ENCODE measurements at places on chromosomes 1 and 21.

DNA sequence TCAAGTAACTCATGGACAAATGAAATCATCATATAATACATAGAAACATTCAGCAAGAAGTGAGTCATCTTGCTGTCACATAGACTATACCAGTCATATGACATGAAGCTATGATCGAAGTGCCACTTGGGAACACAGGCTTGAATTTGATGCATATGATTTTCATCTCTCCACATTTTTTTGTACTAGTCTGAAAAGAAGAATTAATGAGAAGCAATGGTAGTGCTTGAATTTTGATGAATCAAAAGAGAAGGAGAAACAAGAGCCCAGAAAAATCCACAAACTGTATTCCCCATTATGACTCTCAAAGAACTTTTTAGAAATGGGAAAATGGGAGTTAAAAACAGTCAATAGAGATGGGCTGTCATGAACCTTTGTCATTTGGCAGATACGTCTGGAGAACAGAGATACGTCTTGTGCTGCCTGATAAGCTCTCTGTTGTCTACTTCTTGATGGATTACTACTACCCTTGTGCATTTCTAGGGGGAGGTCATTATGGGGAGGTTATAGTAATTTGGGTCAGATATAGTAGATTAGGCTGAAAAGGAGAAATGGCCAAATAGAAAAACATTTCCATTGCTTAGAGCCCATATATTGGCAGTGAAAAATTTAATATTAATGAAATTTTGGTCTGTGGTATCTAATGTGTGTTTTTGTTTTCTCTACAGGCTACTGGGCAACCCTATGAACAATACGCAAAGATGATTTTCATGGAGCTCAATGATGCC, 8.0 kb upstream of the LEPR start:
- no peak for DNase-seq

DNA sequence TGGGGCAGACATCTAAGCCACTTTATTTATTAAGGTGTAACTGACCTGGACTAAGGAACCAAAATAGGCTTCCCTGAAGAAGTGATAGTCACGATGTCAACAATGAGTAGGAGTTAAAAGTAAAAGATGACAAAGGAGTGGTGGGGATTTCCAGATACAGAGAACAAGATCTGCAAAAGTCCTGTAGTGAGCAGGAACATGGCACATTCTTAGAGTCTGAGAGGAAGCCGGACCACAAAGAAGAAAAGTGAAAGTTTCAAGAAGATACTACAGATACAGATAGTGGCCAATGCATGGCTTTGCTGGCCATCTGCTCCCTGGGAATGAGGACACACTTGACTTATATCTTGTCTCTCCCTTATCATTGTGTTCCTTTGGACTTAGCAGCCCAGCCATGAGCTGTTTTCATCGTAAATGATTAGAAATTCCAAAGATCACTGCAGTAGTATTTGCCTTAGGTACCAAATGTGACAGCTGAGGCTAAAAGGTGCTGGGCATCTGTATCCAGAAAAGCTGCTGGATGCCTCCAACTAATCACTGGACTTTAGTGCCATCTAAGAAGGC, 302.4 kb upstream of the NR5A2 start:
- DNase-seq, result no peak

DNA sequence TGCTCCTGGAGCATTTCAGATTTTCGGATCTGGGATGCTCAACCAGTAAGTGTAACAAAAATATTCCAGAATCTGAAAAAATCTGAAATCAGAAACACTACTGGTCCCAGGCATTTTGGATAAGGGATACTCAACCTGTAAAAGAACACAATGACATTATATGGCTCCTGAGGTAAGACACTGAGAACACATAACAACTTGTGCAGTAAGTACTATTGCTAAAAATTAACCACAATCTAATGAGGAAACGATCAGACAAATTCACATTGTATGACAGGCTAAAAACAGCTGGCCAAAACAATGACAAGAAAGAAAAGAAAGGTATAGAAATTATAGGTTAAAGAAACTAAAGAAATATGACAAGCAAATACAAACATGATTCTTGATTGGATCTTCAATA, 54.9 kb downstream of the LTN1 start:
- no peak for DNase-seq

GRCh38 chr1:92881391-92881790, 49.6 kb downstream of the RPL5 start:
- DNase-seq, result no peak

- DNase-seq, result no peak
These were observed 190.5 kb downstream of the ZP4 start for GRCh38 chr1:237700181-237700580.

DNA sequence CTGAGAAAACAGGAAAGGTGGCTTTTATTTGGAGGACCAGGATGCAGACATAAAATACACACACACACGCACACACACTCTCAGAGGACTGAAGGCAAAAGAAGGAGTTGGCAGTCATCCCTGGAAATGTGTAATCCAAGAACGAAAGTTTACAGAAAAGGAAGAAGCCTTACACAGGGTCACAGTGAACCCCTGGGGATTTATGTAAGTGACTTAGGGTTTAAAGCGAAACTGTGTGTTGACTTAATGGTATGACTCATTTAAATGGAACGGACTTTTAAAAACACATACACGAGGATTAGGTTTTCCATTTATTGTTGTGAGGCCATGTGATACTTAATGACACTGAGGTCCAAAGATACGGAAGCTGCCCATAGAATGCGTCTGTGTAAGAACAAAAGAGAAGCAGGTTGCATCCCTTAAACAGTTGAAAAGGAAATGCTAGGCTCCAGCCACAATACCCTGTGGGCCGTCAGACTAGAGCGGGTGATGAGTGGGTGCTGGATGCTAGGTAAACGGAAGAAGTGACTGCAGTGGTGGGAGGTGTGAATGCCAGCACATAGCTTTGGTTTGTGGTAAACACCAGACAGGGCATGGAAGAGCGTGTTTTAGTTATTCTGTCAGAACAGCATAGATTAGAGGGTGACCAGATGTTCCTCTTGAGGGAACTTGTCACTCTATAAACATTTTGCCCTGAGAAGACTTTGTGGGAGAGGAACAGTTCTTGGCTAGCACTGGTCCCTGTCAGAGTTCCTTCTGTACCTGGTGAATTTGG, 21.6 kb upstream of the BCL10 start:
- DNase-seq, result no peak

DNA sequence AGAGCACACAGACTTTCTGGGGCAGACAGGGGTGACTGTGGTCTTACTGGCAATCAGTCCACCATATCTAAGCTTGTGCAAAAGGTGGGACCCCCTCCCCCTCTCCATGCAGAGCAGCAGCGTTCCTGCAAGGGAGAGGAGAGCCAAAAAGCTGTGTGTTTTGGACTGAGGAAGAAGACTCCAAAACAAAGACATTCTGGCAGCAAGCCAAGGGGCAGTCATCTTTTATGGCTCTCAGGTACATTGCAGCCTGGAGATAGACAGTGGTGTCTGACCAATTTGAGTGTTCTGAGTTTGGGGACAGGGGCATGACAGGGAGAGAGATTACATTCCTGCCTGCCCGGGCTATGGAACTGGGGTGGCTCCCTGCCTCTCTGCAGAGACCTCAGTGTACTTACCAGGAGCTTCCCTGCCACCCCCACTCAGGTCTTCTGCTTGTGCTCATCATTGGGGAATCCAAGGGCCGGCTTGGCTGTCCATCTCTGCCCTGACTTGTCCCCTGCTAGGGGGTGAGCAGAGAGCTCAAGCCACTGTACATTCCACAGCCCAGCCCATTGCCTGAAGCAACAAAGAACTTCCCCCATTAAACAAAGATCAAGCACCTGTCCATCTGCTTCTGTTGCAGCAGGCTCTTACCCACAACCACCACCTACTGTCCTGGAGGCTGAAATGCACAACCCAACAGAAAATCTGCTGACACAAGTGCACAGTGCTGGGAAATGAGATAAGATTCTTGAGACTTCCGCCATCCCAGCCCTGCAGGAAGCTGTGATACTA, 131.1 kb downstream of the EVI5 start:
- DNase-seq, result no peak

GRCh38 chr1:172778456-172779455, 119.9 kb downstream of the FASLG start:
- DNase-seq, result no peak

- DNase-seq, result no peak
These were observed 32.5 kb upstream of the SLC44A5 start for GRCh38 chr1:75643460-75643859.

DNA sequence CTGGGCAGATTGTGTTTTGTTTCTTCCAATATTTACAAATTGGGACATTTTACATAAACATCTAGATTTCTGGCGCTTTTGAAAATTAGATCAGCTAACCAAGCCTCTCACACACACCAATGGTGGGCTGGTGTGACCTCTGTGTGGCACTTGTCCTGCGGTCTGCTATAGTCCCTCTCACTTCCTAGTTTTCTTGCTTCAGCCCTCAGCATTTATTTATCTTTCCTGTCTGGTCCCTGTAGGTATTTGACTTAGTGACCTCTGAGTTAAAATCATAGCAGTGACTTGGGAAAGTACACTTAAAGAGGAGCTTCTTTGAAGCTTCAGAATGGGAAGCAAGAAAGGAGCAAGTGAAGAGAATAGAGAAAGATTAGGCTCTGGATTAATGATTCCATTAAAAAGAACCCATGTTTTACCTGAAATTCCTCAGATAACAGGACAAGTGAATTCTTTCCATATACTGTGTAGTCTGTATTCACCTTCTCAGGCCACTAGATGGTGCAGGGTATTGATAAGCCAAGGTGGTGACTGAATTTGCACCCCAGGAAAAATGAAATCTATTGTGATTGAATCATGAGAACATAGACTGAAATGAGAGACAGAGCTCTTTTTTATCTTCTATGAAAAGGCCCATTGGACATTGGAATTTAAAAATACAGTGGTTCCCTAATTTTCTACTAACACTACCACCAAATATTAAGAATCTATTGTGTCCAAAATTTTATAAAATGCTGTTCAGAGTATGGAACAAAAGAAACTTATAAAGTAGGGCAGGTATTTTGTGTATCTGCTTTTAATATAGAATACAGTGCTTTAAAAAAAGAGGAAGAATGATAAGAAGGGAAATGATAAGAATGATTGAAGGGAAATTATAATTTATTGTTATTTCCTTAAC, 7.1 kb upstream of the DIPK1A start:
- no peak for DNase-seq
